GM12891 (cell line): ENCODE measurements at places on chromosomes 7 and 10.
A peak's percentile ranks its signal among the peaks of the same experiment; 100 is the strongest.

GRCh38 chr10:117594722-117595121 lies 52.2 kb downstream of the EMX2 start:
- no peak for DNase-seq

DNA sequence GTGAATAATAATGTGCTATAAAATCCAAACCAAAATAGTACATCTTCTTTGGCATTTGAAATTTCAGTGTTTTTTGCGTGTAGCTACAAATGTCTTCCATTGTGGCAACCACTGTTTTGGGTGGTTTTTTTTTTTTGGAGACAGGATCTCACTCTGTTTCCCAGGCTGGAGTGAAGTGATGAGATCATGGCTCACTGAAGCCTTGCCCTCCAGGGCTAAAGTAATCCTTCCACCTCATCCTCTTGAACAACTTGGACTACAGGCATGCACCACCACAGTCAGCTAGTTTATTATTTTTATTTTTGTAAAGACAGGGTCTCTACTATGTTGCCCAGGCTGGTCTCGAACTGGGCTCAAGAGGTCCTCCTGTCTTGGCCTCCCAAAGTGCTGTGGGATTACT lies 455.1 kb downstream of the AUTS2 start:
- no peak for DNase-seq

DNA sequence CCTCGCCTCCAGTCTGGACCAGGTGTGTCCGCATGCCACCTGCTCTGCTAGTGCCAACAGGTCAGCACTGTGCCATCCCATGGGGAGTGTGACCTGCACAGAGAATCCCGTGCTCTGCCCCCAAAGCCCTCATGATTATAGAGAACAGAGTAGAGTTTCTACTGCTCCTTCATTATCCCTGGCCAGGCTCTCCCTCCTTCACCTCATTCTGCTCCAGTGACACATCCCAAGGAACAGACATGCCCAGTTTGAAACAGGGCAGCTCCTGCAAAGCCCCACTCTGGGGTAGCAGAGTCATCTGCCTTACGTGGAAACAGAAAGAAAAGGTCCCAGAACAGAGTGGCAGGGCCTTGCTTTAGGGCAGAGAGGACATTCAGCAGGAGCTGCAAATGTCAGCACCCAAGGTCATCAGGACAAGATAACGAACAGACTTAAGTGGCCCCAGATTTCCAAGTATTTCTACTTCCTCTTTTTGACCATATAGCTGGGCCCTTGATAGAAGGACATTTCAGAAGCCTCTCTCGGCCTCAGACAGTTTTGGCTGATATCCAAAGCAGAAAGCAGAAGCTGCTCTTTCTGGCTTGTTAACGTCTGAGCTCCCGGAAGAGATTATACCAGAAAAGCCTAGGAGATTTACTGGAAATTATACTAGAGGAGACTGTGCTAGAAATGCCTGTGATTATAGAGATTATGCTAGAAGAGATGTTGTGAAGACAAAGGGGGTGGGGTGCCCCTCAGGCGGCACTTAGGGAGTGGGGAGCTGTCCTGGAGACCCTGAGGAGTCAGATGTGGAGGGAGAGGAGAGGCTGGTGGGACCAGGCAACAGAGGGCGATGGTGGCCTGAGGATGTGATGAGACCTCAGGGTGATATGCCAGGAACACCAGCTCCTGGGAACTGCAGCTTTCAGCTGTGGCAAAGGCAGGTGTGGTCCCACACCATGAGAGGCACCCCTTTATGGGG lies 12.6 kb downstream of the TMEM176B start:
- DNase-seq: no peak

GRCh38 chr10:119221666-119222065 lies 14.3 kb downstream of the GRK5 start:
- DNase-seq: no peak

DNA sequence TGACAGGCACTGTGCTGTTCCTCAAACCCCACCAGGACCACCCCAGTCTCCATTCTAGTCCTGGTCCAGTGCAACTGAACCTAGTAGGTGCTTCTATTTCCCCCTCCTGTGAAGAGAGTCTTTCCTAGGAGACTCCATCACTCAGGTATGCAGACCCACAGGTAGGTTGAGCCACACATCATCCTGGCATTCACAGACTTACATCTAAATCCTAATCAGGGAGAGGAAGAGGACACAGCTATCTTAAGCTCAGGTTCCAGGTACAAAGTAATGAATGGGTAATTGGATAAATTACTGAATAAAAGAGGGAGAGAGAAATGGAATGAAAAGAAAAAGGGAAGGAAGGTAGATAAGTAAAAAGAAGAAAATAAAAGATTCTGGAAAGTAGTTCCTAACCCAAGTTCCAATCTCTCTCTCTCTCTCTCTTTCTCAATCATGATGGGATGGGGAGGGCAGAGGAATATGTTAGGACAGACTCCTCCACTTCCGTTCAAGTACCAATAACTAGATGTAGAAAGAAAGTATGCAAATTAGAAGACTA lies 139.8 kb upstream of the NAMPT start:
- DNase-seq: no peak

GRCh38 chr7:6398943-6399342 lies 48.8 kb downstream of the DAGLB start:
- no peak for DNase-seq

GRCh38 chr10:94279835-94280709 lies 82.7 kb downstream of the NOC3L start:
- peak; percentile 22 for DNase-seq

GRCh38 chr10:634256-634655 lies 55.2 kb downstream of the DIP2C start:
- no peak for DNase-seq

GRCh38 chr10:60853107-60853506 lies 74.8 kb downstream of the CDK1 start:
- DNase-seq: no peak
